Daoy (cell line): ENCODE measurements at places on chromosomes 7 and 10. TPM values are rescaled to one million over a fixed set of nuclear protein-coding genes. Genes with fewer than 3 reads are reported as not detected.
A peak's percentile ranks its signal among the peaks of the same experiment; 100 is the strongest.

DNA sequence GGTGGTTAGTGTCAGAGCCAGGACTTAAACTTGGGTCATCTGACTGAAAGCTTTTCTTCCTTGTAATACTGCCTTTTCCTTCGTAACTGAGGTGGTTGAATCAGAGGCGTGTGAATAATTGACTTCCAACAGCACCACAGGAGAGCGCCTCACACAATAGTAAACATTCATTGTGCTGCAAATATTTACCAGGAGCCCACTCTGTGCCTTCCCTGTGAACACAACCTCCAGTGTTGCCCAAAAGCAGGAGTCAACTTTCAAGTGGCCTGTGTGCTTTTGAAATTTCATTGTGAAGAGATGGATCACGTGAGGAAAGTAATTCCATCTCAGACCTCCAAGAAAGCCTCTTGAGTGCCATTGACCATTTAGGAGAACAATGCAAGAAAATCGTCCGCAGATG, 60.2 kb downstream of the ADRA2A start:
- DNase-seq = no peak

Gene CLDN12
- 22.5 and 23.3 TPM in 2 replicates for total RNA-seq

GRCh38 chr10:2509081-2509531, 558.2 kb upstream of the PFKP start:
- peak; percentile 77 for DNase-seq

Gene FASTK
- total RNA-seq = 93.8 and 111 TPM in 2 replicates

- no peak for DNase-seq
Observed at GRCh38 chr7:15836041-15836440, 149.6 kb upstream of the MEOX2 start.

DNA sequence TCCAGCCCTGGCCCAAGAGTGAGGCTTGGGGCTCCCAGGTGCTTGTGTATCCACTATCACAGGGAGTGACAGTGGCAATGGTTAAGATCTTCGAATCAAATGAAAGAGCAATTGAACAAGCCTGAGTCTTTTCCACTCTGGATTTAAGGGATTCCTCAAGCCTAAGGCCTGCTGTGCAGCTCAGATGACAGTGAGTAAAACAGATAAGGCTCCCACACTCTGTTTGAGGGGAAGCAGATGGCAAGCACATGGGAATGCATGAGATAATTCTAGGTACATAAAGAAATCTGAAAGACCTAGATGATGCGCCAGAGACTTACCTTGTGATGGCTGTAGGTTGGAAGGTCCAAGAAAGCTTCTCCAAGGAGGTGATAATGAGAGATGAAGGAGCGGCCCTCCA, 95.0 kb downstream of the LRRC18 start:
- DNase-seq = no peak

DNA sequence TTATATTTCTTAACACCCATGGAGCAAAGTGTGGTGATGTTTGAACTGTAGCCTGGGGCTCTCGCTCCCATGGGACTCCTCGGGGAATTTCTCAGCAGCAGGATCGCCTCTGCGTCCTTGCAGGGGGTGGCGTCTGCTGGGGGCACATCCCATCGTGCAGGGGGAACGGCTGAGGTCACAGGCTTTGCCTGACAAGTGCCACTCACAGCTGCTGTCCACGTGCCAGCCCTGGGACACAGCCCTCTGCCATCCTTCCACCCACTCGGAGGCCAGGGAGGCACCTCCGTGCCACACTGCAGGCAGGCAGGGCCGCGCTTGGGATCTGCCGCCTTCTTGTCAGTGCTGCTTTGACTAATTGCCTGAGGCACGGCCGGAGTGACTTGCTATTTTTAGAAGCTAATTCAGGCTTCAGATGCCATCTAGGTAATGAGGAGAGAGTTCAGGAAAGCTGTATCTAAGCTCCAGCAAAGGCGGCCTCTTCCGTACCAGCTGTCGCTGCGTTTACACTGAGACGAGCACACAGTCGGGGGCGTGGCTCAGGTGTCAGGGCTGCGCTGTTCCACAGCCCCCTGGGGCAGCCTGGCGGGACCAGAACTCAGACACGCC, 45.7 kb downstream of the PITRM1 start:
- DNase-seq = no peak

GRCh38 chr10:127855591-127855881, 37.2 kb downstream of the CLRN3 start:
- no peak for DNase-seq

Gene SLC18A2
- not detected in 2 replicates for total RNA-seq

GRCh38 chr10:132264306-132264950, 43.3 kb downstream of the STK32C start:
- no peak for DNase-seq

GRCh38 chr7:107538001-107538400, 25.7 kb downstream of the COG5 start:
- no peak for DNase-seq

Gene TRPV5
- 0.06 TPM in 1 of 2 replicates, not detected in the other for total RNA-seq
